Ovary (tissue), 10 donors: ENCODE measurements at places on chromosomes 7 and 10.

DNA sequence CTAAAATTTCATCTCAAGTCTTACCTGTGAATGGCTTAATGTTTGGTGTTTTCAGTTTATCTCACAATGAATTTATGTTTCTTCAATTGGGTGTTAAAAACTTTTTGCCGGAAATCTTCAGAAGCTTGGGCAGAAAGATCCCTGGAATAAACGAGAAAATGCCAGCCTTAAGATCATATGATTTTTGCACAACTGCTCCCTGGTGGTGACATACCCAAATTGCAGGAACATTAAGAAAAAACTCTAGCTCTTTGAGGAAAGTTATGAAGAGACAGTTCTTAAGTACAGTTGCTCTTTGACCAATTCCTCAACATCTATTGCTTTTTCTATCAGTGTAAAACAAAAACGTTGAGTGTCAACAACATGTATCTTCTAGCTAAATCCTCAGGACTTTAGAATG lies 48.2 kb upstream of the CREB5 start:
- no peak for DNase-seq

DNA sequence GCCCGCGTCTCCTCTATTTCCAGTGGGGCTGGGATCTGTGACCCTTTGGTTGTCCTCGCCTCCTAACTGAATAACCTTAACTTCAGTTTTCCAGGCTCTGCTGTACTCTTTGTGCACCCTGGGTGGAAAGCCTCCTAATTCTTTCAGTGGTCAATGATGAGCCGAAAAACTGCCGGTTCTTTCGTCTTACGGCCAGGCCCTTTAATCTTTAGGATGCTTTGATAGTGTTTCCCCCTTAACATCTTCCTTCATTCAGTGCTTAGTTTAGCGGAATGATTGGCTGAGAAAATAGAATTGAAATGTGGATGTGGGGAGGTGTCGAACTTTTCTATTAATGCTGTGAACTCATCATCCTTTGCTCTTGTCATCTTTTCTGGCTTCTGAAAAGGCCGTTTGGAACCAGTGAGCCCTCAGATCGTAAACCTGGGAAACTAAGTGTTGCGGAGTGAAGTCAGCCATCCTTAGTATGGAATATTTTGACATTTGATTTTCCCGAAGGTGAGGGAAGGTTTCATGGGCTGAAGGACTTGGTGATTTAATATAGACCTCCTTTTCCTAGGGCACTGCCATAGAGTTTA lies 847 bp downstream of the GARS1 start:
- no peak for DNase-seq

DNA sequence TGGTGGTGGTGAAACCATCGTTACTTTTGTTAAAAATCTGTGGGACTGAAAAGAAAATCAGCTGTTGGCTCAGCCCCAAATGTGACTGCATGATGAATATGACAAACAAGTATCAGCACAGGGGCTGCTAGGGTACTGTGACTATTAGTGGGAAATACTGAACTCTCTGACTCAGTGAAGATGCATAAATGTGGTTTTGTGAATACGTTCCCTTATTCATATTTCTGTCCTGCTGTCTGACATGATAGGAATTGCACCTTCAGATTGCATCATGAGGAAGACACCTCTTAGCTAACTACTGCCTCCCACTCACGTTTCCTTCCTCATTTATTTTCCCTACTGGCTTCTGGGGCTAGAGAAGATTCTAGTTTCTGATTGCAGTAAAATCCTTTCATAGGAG lies 1.4 kb downstream of the CLEC5A start:
- DNase-seq, result no peak

DNA sequence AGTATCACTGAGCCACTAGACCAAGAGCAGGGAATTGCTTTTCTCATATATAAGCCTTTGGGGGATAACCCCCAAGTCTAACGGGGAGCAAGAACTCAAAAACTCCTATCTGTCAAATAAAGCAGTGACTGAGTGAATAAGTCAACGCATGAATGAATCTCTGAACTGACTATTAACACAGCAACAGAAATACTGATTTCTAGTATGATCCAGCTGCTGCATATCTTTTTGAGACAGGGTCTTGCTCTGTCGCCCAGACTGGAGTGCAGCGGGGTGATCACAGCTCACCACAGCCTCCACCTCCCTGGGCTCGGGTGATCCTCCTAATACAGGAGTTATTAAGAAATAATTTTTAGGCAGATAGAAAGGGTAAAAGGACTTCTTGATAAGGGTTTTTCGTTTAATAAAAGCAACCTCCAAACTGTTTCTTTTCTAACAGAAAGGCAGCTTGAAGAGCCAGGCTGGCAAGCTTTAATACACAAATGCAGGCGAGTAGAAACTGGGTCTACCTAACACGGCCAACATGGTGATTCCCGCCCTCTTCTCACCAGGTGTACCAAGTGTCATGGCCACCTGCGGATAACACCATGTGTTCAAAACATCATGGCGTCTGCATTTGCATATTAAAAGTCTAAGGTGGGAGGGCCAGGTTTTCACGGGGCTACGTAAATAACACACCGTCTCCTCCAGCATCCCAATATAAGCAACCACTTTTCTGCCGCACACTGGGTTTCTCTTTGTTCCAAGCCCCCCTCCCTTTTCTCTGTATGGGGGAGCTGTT lies 631.9 kb downstream of the PARD3 start:
- DNase-seq, result no peak

DNA sequence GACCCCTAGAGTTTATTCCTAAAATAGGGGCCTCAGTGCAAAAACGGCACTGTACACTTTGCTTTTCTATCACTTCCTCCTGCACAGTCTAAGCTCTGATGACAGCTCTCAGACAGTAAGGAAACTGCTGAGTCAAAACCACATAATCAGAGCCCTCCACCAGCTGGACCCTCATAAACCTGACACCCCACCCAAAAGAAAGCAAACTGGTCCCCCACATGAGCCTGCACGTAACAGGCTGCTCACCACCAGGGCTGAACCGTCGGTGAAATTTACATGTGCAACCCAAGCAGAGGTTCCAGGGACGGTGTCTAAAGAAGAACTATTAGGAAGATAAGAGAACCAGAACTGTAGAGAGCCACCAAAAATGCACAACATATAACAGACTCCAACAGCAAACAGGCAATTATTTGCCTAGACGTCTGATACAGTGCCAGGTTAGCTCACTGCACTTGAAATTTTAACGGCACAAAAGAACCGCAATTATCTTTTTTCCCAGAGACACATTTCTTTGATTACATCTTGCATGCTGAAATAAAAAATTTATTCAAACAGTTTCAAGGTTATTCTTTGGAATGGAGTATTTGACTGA lies 19.6 kb downstream of the SGMS1 start:
- DNase-seq, result no peak

- DNase-seq, result no peak
Measured at GRCh38 chr10:43193496-43194080, 55.3 kb downstream of the CSGALNACT2 start.

DNA sequence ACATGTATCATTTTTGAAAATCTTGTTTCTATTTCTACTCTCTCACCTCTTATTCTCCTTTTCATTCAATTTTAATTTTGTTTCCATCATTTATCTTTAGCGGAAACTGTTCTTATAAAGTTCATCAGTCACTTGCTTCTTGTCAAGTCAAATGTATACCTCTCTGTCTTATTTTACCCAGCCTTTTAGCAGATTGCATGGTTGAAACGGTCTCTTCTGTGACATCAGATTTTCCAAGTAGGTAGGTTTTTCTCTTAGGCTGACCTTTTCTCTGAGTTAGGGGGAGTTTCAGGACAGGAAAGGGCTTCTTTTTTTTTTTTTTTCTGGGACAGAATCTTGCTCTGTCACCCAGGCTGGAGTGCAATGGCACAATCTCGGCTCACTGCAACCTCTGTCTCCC lies 195.5 kb downstream of the CDK14 start:
- DNase-seq, result no peak

DNA sequence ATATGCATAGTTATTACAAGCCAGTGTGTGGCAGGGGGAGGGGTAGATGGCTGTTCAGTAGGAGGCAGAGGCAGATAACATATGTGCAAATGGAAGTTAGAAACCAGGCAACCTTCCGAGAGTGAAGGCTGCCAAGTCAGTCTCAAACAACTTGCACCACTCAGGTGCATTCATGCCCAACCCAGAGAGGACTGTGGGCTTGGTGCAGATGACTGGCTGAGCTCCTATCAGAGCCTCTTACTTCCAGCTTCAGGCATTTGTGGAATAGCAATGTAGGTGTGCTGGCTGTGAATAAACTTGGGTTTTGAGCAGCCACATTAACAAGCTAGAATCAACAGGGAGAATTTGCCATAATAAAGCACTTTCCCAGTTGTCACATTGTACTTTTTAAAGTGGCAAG lies 789.8 kb downstream of the PHTF2 start:
- no peak for DNase-seq

GRCh38 chr10:113282564-113282963 lies 270.3 kb upstream of the HABP2 start:
- DNase-seq, result no peak

- DNase-seq, result no peak
Measured at GRCh38 chr10:51066231-51066630, 8.1 kb upstream of the PRKG1 start.

- DNase-seq, result no peak
Measured at GRCh38 chr10:95429639-95430038, 131.5 kb downstream of the SORBS1 start.

GRCh38 chr7:111172564-111173257 lies 81.8 kb downstream of the LRRN3 start:
- DNase-seq, result no peak

DNA sequence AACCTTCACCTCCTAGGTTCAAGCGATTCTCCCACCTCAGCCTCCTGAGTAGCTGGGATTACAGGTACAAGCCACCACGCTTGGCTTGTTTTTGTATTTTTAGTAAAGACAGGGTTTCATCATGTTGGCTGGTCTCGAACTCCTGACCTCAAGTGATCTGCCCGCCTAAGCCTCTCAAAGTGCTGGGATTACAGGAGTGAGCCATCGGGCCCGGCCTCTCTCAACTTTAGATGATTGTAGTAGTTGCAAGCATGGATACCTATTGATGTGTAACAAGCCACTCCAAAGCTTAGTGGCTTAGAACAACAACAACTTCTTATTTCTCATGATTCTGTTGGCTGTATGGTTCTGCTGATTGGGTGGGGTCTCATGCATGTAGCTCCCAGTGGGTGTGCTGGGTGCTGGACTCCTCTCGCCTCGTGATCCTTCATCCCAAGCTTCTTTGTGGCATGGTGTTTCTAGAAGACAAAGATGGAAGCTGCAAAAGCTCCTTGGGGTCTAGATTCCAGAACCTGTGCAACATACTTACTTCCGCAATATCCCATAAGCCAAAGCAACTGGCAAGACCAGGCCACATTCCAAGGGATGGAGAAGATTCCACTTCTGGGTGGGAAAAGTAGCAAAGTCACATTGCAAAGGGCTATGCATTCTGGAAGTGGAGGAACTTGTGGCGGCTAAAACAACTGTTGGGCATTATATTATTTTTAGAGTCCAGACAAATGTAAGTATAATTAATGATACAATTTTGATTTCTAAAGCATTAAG lies 37.9 kb downstream of the SKIDA1 start:
- no peak for DNase-seq
